ENCODE measurements at places on chromosomes 3 and 15.

- DNase-seq: no peak
Observed at GRCh38 chr15:44633603-44634002, 29.9 kb downstream of the SPG11 start.

- DNase-seq: no peak
Observed at GRCh38 chr3:11554236-11554610, 89.5 kb downstream of the VGLL4 start.

GRCh38 chr3:67529915-67530314 lies 124.5 kb downstream of the SUCLG2 start:
- no peak for DNase-seq

DNA sequence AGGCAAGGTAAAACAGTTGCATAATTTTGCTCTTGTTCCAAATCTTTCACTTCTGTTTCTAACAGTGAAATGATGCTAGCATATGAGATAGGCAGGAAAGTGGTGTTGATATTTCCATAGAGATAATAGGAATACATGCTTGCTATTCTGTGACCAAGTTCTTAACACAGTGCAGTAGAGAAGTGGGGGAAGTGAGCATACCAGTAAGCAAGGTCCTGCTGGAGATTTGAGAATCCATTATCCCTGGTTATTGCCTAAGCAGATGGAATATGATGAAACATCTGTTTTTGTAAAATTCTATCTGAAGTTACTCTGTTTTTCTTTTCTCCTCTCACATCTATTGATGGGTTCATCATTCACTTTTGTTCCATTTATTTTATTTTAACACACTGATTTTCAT lies 28.7 kb downstream of the USP8 start:
- no peak for DNase-seq

GRCh38 chr3:133283958-133284807 lies 115.7 kb upstream of the BFSP2 start:
- DNase-seq: no peak

DNA sequence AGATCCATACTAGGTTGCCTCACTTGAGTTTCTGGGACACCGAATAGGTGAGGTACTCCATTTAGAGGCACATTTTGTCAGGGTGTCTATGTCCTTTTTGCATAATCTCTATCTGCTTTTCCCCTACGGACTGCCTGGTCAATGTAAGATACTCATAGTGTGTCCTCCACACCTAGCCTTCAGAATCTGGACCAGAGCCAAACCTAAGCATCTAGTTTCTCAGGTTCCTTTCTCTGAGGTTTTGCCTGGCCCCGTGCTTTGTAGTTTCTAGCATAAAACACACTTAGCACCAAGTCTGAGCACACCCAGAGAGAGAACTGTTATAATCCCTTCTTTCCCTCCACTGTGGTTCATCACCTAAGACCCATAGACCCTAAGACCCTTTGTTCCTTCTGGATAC lies 105.9 kb upstream of the MLF1 start:
- DNase-seq: no peak

Measured in hematopoietic multipotent progenitor cell treated with erythropoietin and hydrocortisone succinate and interleukin-3 and kit ligand, for 6 days (in vitro differentiated cells).